Umbilical cord (tissue), 2 donors: ENCODE measurements at places on chromosomes 16 and 17.

GRCh38 chr17:7853691-7854038 is 1.2 kb upstream of the TMEM88 start:
- DNase-seq: peak; percentile 1

DNA sequence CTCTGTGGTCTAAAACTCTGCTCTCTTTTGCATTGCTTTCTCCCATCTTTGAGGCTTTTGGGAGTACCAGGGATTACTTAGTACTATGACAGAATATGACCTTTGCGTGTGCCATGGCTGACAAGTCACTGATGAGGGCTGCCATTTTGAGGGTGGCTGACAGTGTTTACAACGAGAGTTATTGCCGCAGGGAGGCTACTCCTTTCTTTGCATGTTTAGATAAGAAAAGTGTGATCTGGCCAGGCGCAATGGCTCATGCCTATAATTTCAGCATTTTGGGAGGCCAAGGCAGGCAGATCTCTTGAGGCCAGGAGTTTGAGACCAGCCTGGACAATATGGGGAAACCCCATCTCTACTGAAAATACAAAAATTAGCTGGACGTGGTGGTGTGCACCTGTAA is 77.5 kb downstream of the GSG1L start:
- no peak for DNase-seq

GRCh38 chr16:28524681-28525171 is 14.0 kb downstream of the NUPR1 start:
- no peak for DNase-seq

GRCh38 chr17:2874189-2874686 is 78.0 kb downstream of the RAP1GAP2 start:
- no peak for DNase-seq

- DNase-seq: no peak
These were observed 60.1 kb upstream of the WSB1 start for GRCh38 chr17:27233776-27234175.

DNA sequence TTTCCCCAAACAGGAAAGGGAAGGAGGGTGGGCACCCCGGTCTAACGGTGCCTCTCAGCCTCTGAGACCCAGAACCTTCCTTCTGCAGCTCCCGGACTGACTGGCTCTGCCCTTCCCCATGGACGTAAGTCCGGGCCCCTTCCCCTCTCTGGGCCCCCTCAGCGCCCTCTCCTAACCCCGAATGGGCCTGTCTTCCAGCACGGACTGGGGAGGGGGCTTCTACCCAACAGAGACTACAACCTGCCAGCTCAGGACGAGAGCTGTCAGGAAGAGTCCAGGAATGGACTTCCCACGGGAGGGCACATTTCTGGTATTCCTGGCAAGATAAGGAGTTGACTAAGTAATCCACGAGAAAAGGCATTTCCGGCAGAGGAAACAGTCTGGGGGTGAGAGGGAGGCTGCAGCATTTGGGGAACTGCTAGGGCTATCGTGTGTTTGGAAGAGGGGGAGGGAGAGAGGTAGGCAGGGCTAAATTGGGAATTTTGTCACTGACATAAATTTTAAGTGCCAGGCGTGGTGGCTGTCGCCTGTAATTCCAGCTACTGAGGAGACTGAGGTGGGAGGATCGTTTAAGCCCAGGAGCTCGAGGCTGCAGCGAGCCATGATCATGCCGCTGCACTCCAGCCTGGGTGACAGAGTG is 12.1 kb upstream of the ALDOA start:
- peak; percentile 52 for DNase-seq

- DNase-seq: peak; percentile 88
These were observed 123.0 kb downstream of the GOSR1 start for GRCh38 chr17:30600060-30600829.

DNA sequence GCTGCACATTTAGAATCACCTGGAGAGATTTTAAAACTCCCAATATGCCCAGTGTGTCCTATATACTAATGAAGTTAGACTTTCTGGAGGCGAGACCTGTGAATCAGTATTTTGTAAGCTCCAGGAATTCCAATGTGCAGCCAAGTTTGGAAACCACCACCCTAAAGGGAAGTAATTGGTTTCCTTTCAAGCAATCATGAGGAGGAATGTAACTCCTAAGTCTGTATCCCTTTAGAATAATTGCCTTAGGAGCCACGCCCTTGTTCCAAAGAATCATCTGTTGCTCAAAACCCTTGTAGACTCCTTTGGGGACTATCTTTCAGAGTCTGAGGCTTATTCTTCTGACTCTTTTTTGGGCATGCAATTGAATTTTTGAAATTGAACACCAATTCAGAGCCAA is 84.4 kb downstream of the DNAH9 start:
- no peak for DNase-seq

GRCh38 chr17:43446773-43447172 is 37.0 kb upstream of the DHX8 start:
- no peak for DNase-seq

DNA sequence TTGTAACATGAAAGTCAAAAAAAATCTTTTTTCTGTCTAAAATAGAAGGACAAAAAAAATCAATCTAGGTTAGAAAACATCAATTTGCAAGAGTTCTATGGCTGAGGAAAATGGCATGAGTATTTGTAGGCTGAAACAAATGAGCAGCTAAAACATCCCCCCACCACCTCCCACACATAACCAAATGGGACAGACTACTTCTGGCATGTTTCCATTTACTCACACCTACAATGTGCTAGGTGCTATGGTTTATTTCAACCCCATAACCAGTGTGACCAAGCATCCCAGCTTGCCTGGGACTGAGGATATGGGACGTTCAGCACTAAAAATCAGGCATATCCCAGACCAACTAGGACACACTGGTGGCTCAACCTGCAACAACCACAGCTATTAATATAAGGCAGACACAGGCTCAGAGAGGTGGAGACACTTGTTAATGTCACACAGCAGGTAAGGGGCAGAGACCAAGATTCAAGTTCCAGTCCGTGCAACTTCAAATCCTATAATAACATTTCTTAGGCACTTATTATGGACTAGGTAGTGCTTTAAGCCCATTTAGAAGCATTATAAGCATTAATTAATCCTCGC is 96.0 kb downstream of the XYLT1 start:
- DNase-seq: no peak

DNA sequence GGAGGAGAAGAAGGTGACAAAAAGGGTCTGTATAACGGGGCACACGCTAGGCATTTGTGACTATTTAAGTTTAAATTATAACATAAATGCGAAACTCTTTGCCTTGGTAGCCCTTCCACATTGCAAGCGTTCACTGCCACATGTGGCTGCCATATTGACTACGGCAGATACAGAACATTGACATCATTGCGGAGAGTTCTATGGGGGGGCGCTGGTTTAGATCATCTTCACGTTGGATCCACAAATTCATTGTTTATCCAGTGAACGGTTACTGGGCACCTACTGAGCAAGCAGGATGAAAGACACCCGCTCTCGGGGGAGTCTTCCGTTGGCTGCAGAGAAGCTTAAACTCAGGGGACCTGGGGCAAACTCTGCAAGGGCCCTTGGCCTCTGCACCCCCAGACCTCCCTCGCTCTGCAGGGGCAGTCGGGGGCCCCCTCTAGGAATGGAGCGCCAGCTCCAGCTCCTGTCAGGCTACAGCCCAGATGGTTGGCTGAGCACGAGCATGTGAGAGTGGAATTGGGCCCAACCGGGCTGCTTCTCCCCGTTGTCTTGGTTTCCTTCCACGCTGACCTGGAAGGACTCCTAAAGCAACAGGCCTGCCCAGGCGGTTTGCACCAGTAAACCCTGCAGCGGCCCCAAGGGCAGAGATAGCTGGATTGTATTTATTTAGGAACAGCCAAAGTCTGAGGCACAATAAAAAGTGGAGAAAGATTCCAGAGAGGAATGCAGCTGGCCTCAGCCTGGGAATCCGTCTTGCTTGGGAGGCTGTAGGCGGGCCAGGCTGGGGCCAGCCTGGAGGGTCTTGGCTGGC is 172.2 kb downstream of the SEC14L1 start:
- DNase-seq: peak; percentile 97
